AG09319 (cell line): ENCODE measurements at places on chromosomes 11 and 22.

- DNase-seq: no peak
These were observed 29.4 kb downstream of the IFT27 start for GRCh38 chr22:36746375-36746970.

- DNase-seq: no peak
These were observed 2.9 kb upstream of the ARFGAP2 start for GRCh38 chr11:47179655-47179991.

DNA sequence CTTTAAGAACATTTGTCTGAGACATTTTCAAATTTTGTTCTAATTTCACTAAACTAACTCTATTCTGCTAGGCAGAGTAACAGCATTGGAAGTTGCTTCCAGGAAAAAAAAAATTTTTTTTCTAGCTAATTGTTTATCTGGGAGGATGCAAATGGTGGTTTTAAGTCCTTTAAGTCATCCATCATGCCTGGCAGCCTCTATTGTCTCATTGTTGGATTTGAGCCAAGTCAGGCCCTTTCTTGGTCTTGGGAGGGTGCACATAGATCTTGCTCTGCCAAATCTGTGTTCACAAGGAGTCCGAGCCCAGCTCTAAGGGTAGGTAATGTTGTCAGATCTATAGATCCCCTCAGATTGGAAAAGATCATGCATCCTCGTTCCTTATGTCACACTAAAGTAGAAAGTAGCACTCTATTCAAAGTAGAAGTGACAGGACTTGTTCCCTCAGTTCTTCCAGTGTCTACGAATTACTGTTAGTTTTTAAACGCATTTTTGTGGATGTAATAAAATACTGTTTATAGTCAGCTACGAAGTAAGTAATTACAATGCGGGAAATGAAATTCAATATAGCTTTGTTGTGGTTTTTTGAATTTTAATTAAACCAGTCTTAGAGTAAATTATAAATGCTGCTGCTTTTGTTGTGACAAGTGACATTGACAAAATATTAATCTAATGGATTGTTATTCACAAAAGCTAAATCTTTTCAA, 166.0 kb upstream of the RASSF10 start:
- DNase-seq: no peak

DNA sequence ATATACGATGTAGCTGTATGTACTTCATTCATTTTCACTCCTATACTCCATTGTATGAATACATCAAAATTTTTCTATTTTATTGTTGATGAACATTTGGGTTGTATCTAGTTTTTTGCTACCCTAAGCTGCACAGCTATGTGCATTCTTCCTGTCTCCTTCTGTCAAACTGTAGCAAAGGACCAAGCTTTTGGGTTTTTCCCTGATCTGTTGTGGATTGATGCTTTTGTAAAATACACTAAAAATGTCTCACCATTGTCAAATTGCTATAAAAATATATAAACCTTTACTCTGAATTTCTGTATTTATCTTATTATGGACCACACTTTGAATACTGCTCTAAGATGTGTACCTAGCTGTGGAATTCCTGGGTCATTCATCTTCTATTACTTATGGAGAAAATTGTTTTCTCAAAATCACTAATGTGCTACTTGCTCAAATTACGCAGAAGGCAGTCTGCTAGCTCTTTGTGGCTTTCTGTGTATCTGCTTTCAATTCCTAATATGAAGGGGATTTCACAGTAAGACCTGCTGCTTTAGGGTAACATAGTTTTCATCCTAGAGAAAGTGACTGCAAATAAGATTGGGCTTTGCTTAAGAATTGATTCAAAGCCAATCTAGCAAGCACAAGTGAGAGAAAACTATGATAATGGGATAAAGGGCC, 123.4 kb downstream of the CYP2R1 start:
- no peak for DNase-seq

GRCh38 chr11:120167659-120168058, 29.7 kb upstream of the TRIM29 start:
- no peak for DNase-seq

- DNase-seq: no peak
These were observed 1.3 kb upstream of the CAT start for GRCh38 chr11:34437224-34438125.

GRCh38 chr11:6395470-6396060, 5.3 kb downstream of the SMPD1 start:
- DNase-seq: no peak

GRCh38 chr11:116535120-116535519, 237.7 kb downstream of the BUD13 start:
- no peak for DNase-seq

DNA sequence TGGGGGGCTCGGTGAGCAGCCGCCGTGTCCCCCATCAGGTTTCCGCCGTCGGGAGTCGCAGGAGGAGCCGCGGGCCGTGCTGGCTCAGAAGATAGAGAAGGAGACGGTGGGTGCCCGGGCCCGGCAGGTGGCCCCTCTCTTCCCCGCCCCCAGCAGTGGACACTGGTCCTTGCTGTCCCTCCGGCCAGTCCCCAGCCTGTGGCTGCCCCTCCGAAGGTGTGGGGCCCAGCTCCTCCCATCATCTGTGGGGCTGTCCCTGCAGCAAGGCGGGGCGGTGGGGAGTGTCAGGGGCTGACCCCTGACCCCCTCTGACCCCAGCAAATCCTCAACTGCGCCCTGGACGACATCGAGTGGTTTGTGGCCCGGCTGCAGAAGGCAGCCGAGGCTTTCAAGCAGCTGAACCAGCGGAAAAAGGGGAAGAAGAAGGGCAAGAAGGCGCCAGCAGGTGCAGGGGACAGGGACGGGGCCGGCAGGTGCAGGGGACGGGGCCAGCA, 15.3 kb downstream of the EPS8L2 start:
- no peak for DNase-seq

DNA sequence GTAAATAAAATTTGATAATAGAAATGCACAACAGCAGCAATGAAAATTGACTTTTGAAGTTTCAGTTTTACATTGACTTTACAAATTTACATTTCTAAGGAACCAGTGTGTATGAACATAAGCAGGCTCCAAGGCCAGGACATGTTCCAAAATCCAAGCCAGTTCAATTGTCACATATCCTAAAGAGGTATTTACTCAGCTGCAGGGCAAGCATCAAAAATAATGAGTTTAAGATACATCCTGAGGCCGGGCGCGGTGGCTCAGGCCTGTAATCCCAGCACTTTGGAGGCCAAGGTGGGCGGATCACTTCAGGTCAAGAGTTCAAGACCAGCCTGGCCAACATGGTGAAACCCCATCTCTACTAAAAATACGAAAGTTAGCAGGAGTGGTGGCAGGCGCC, 39.0 kb upstream of the AKIP1 start:
- no peak for DNase-seq

DNA sequence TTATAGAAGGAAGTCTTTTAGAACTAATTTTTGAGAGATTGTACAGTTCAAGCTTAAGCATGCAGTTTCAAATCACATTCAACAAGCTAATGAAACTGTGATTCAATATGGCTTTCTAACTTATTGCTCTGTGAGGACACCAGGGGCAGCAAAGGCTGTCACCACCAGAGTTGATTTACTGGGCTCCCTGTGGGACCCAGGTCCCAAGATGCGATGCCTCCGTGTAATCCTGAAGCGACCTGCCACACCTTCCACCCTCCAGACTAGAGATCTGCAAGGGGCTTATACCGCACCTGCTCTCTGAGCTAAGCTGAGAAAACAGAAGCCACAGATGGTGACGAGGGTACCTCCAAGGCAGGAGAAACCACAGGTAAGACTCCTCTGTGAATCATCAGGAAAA, 918 bp upstream of the OR51Q1 start:
- DNase-seq: no peak

DNA sequence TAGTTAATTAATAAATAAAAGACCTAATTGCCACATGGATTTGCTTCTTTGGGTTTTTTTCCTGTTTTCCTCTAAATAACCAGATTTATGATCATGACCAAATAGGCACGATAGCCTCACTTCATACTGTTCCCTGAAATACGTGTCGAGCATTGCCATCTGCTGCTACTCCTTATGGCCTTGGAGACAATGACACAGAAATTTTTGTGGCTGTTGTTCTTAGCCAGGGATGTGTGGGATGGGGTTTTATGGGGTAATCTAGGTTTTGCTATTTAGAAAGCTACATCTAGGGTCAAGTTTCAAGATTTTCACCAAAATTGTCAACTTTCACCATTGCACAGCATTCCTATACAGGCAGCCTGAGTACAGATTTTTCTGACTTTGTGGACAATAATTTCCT, 145.2 kb downstream of the DBX1 start:
- no peak for DNase-seq

- no peak for DNase-seq
These were observed 10.6 kb downstream of the LRRC75B start for GRCh38 chr22:24582056-24582814.

- DNase-seq: no peak
These were observed 914 bp upstream of the PRDM11 start for GRCh38 chr11:45145379-45146071.

DNA sequence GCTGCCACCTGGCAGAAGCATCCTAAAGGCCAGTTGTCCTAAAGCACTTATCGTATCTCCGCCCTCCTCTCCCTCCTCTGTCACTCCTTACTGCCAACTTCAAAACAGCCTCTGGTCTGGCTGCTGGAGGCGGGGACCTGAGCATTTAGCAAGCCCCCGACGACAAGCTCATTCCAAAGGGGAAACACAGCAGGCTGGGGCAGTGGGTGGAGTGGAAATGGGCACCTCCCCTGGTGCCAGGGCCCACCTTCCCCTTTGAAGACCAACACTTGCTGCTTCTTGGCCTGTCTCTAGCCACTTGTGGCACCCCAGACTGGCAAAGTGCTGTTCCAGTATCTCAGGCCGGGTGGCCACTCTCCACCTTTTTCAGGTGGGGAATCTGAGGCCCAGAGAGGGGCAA, 3.6 kb downstream of the MAP3K11 start:
- DNase-seq: no peak

DNA sequence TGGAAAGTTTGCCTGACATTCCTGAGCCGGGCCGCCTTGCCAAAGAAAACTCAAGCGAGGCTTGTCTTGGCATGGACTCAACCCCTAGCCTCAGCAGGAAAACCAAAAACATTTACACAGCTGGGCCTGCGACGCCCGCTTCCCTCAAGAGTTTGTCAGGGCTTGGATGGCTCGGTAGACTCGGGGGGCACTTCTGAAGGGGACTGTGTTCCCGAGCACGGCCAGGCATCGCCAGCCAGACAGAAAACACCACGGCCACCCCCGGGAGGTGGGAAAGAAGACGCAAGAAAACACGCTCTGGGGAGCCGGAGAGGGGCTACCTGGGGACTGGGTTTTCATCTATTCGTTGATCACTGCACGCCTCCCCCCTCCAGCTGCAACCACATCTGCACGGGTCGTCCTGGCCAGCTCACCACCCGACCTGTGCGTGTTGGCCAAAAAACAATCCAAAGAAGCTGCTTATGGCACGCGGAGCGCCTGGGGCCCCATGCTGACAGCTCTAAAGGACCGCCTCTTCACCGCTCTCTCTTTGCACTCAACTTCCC, 380.7 kb downstream of the MN1 start:
- DNase-seq: peak; percentile 91

DNA sequence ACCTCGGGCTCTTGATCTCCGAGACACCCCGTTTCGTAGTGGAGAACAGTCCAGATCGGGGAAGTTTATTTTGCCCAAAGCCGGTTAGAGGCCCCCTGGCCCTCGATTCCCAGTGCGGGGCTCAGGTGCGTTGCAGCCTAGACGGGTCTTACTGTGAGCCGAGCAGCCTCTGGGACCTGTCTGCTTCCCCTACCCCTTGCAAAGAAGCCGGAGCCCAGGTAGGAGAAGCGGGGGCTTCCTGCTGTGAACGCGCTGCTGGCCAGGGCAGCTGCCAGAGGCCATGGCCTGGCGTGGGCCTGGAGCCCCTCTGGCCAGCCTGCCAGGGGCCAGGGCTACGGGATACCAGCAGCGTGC, 621 bp downstream of the TSPO start:
- DNase-seq: no peak

DNA sequence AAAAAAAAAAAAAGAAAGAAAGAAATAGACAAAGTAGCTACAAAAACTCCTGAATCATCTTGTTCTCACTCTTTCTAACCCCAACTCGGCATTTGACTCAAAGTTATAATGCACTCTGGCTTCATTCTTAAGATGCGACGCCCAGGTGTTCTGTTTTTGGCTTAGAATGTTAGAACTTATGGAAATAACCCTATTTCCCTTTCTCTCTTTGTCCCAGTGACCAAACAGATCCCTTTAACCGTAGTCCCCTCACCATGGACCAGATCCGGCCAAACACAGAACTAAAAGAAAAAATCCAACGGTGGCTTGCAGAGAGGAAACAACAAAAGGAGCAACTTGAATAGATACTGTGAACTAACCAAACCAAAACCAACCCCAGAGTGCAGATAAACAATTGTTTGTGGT, 5.3 kb upstream of the ATP5MG start:
- DNase-seq: no peak

DNA sequence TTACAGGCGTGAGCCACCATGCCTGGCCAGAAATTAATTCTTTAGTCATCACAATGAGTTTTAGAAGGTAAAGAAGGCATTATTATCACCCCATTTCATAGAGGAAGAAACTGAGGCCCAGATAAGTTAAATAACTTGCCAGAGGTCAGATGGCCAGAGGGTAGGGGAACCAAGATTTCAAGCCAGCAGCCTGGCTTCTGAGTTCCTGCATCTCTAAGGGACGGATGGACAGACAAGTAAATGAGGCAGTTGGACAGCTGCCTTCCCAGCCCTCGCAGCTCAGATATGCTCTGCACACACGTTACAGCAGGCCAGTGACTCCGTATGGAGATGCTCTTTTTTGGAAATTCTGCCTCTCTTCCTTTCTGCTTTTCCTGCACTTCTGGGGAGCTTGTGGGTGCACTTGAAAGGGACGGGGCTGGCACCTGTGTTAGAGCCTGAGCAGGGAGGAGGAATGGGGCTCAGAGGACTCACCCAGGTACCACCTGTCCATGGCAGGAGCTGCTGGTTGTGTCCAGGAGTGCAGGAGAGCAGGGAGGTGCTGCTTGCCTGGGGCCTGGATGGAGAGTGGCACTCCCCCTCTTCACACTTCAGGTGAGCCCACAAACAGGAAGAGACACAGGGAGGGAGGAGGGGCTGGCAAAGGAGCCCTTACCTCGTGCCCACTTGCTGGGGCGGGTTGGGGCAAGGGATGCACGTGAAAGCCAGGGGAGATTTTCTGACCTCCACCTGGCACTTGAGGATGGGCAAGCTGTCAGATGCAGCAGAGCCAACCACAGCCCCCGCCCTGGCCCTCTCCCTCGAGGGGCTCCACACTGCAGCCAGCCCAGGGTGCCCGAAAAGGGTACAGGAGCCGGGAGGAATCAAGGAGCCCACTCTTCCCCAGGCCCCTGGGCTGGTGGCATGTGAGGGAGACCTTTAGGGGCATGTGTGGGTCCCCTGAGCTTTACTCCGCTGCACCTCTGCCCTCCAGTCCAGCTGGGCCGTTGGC, 3.3 kb upstream of the FXYD2 start:
- no peak for DNase-seq

- DNase-seq: no peak
These were observed 403.4 kb upstream of the B3GAT1 start for GRCh38 chr11:134815404-134815803.

DNA sequence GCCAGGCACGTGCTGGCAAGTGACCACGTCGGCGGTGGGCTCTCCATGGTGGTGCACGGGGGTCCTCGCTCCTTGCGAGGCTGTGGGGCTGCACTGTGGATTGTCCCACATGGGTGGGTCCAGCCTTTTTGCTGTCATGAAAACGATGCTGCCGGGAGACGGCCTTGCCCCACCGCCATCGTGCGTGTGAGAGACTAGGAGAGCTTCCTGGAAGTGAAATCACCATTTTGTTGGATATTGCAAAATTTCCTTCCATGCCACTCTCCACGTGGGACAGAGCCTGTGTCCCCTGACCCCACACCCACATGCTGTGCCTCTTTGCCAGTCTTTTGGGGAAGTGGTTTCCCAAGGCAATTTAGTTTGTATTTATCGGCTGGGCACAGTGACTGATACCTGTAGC, 18.2 kb upstream of the GRAMD4 start:
- DNase-seq: no peak
